ENCODE measurements at places on chromosomes 6 and 20. TPM values are rescaled to one million over a fixed set of nuclear protein-coding genes. Genes with fewer than 3 reads are reported as not detected.
A peak's percentile ranks its signal among the peaks of the same experiment; 100 is the strongest.

Gene WFDC6
- not detected for polyA plus RNA-seq

Gene FOXC1
- polyA plus RNA-seq: 0.60 TPM

- no peak for DNase-seq
- H3K4me3 ChIP-seq: no peak overlapping the region
- H3K36me3 ChIP-seq: no peaks in the 10 kb centered on the region
- H3K4me1 ChIP-seq: no peaks in the 10 kb centered on the region
- H3K27me3 ChIP-seq: no peaks in the 10 kb centered on the region
- H3K27ac ChIP-seq: no peak overlapping the region
Observed at GRCh38 chr6:134740027-134740373, 209.9 kb downstream of the ALDH8A1 start.

GRCh38 chr20:62617711-62618483 is 24.4 kb upstream of the SLCO4A1 start:
- H3K27ac ChIP-seq: peak overlapping the region; percentile 47
- no peaks in the 10 kb centered on the region for H3K27me3 ChIP-seq
- no peaks in the 10 kb centered on the region for H3K36me3 ChIP-seq

DNA sequence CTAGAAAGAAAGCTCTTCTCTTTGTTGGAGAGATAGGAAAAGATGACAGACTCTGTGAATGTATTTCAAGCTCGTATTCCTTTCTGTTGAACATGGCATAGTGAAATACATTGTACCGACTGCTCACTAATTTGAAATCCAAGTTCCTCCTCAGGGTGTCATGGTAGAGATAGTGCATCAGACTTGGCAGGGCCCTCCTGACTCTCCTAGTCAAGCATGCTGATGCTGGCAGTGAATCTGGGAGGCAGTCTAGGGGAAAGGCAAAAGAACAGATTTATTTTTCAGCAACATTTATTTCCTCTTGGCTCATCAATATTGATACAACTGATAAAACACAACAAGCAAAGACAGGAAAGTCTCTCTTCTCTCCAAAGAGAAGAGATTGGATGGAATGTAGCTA is 356.3 kb upstream of the IRAK1BP1 start:
- no peaks in the 10 kb centered on the region for H3K36me3 ChIP-seq
- H3K4me3 ChIP-seq: no peak overlapping the region
- no peaks in the 10 kb centered on the region for H3K4me1 ChIP-seq
- H3K27me3 ChIP-seq: no peaks in the 10 kb centered on the region
- H3K27ac ChIP-seq: no peak overlapping the region

GRCh38 chr6:112237066-112237465 is 17.3 kb downstream of the LAMA4 start:
- no peak for DNase-seq
- H3K27me3 ChIP-seq: no peaks in the 10 kb centered on the region
- no peak overlapping the region for H3K4me3 ChIP-seq

- H3K36me3 ChIP-seq: no peaks in the 10 kb centered on the region
- no peak overlapping the region for H3K27ac ChIP-seq
- no peaks in the 10 kb centered on the region for H3K27me3 ChIP-seq
- no peaks in the 10 kb centered on the region for H3K4me1 ChIP-seq
Observed at GRCh38 chr6:108030211-108030610, 44.3 kb downstream of the OSTM1 start.

DNA sequence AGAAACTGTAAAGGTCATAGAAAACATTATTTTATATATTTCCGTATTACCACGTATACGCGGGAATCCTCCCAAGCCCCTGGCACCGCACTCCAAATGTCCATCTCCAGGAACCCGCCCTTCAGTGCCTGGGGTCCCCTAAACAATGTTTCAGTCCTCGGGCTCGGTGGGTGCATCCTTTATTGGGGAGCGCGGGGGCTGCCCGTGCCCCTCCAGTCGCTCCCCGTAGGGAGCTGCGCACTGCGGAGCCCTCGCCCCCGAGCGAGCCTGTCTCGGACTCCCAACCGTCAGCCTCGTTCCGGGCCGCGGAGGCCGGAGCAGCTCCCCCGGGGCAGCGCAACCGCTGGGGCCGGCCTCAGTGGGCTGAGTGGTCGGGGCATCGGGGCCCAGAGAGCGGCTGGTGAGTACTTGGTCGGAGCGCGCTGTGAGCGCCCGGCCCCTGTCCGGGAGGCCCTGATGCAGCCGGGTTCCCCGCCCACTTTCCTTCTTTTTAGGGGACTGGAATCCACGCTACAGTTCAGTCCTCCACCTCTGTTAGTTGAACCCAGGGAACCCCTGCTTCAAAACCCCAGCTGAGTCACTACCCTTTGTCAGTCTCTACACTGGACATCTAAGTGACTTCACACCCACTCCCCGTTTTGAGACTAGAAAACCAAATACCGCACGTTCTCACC is at the start of gene DNAH8:
Gene DNAH8 (plus strand): TSS at position 296 of the 674 bp plus-strand sequence. CDS start 7,499 bp downstream, outside the sequence.
- no peaks in the 10 kb centered on the region for H3K27me3 ChIP-seq
- no peak within 1 kb of the TSS for H3K27ac ChIP-seq
- no peak for DNase-seq

Gene RAET1E
- polyA plus RNA-seq: not detected

- no peaks in the 10 kb centered on the region for H3K36me3 ChIP-seq
- H3K27me3 ChIP-seq: no peaks in the 10 kb centered on the region
- DNase-seq: no peak
- no peaks in the 10 kb centered on the region for H3K4me1 ChIP-seq
- H3K27ac ChIP-seq: no peak overlapping the region
Observed at GRCh38 chr6:92114091-92114675, 1305.2 kb downstream of the EPHA7 start.

- H3K27ac ChIP-seq: no peak overlapping the region
- H3K4me3 ChIP-seq: no peak overlapping the region
- no peaks in the 10 kb centered on the region for H3K27me3 ChIP-seq
Observed at GRCh38 chr20:10708351-10709185, 34.8 kb upstream of the JAG1 start.

- H3K4me1 ChIP-seq: no peaks in the 10 kb centered on the region
- no peak overlapping the region for H3K27ac ChIP-seq
- no peaks in the 10 kb centered on the region for H3K27me3 ChIP-seq
- no peaks in the 10 kb centered on the region for H3K36me3 ChIP-seq
- H3K4me3 ChIP-seq: no peak overlapping the region
Observed at GRCh38 chr6:37595859-37596258, 96.2 kb upstream of the CCDC167 start.

- H3K27ac ChIP-seq: no peak overlapping the region
- no peak for DNase-seq
- H3K27me3 ChIP-seq: no peaks in the 10 kb centered on the region
- no peak overlapping the region for H3K4me3 ChIP-seq
Observed at GRCh38 chr6:68196645-68197044, 438.4 kb upstream of the ADGRB3 start.

Gene ABCF1
- 25.4 TPM for polyA plus RNA-seq

DNA sequence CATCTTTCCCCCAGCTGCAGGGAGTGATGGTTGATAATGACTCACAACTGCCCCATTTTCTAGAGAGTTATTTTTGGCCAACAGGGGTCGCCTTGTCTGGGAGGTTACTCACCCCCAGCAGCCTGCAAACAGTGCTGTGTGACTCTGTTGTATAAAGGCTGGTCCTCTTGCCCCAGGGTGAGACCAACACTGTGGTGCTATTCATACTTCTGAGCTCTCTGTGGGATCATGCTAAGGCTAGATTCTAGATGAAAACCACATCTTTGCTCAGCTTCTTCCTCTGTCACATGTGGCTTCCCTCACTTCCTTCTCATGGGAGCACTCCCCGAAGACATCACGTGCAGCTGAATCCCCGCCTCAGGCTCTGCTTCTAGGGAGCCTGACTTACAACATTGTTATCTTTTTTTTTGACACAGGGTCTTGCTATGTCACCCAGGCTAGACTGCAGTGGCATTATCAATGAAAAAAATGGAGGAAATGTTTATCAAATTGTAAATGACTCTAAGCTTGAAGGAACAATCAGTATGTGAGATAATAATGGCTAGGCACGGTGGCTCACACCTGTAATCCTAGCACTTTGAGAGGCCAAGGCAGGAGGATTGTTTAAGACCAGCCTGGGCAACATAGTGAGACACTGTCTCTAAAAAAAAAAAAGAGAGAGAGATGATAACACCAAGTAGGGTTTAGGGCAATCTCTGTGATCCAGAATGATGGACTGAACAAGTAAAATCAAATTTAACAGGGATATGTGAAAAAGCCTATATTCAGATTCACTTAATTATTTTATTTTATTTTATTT is 55.7 kb upstream of the SLC23A2 start:
- H3K27me3 ChIP-seq: no peaks in the 10 kb centered on the region
- no peaks in the 10 kb centered on the region for H3K4me1 ChIP-seq
- H3K4me3 ChIP-seq: no peak overlapping the region
- DNase-seq: no peak
- no peaks in the 10 kb centered on the region for H3K36me3 ChIP-seq

Gene ALDH5A1
- 2.4 TPM for polyA plus RNA-seq

DNA sequence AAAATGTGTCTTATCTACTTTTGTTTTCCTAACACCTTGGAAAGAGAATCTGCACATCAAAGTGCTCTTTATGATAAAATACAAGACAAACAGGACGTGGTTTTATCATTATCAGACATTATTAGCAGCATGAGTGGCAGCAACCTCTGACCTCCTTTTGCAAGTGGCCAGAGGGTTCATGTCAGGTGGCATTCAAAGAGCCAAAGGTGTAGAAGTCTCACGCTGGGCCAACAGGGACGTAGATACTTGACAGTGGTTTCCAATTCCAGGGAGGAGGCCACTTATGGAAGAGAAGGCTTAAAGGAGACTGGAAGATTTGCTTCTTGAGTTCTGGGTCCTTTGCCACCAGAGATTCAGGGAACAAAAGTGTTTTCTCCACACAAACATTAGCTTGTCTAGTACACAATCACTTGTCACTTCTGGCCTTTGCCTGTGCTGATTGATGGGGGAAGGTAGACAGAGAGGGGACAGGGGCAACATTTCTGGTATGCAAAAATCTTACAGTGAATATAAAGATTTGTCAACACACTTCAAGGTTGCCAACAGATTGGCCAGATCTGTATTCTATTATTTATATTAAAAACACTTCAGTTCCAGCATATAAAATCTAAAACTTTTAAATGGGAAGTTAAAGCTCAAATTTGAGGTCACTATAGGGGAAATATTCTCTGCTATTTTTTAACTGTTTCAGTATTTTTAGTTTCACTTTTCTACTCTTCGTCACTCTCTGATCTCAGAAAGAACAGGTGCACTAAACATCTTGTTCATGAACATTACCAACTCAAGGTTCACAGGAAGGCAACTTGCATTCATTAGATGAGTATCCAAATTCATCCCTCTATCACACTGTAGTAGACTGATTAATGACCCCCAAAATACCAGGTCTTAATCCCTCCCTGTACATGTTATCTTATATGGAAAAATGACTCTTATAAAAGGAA is 52.1 kb upstream of the FBXO30 start:
- H3K4me3 ChIP-seq: no peak overlapping the region
- no peak for DNase-seq
- no peaks in the 10 kb centered on the region for H3K27me3 ChIP-seq

DNA sequence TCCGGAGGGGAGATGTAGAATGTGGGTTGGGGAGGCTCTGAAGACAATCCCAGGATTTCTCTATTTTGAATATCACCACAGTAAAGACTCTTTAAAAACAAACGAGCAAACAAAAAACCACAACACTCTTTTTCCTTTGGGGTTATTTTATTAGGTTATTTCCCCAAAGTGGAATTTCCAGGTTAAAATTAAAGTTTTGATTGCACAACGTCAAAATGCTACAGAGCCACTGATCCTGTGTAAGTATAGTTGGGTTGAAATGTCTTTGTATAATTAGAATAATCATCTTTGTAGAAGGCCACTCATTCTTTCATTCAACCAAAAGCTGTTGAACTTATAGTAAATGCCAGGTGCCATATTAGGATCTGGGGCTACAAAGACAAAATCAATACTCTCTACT is 19.6 kb upstream of the PIM1 start:
- no peak for DNase-seq
- H3K27ac ChIP-seq: no peak overlapping the region
- H3K27me3 ChIP-seq: no peaks in the 10 kb centered on the region

DNA sequence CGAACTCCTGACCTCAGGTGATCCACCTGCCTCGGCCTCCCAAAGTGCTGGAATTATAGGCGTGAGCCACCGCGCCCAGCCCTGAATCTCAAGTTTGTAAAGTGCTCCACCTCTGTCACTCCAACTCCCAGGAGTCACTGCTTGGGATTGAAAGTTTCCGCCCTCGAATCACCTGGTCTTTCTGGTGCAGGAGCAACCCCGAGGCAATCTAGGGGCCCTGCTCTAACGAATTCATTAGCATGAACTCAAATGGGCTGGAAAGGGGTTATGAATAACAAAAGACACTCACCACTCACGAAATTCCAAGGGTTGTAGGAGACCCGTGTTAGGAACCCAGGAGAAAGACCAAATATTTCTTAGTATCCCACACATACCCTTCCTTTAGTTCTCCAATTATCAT is 26.1 kb downstream of the RBCK1 start:
- H3K36me3 ChIP-seq: peaks cover 60% of the 10 kb centered on the region
- H3K4me1 ChIP-seq: no peaks in the 10 kb centered on the region
- no peaks in the 10 kb centered on the region for H3K27me3 ChIP-seq
- no peak overlapping the region for H3K4me3 ChIP-seq
- H3K27ac ChIP-seq: no peak overlapping the region

DNA sequence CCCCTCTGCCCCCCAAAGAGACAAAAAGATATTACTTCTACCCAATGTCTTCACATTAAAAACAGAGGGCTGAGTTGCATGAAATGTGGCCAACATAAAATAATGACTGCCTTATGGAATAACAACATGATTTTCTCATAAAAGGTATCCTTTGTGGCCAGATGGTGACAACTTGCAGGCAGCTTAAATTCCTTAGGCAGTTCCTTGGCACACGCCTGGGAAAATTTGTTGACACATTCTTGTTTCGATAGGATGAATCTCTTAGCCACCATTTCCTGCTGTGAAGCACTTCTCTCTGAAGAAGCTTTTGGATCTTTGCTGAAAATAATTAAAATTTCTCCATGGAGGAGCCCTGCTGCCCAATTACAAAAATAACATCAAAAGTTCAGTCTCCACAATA is 109.0 kb upstream of the COL21A1 start:
- no peak for DNase-seq
- no peak overlapping the region for H3K4me3 ChIP-seq
- H3K36me3 ChIP-seq: no peaks in the 10 kb centered on the region
